ENCODE measurements at places on chromosomes 2 and 18.

- peak; percentile 96 for DNase-seq
Measured at GRCh38 chr2:19801367-19802080, 100.3 kb downstream of the TTC32 start.

DNA sequence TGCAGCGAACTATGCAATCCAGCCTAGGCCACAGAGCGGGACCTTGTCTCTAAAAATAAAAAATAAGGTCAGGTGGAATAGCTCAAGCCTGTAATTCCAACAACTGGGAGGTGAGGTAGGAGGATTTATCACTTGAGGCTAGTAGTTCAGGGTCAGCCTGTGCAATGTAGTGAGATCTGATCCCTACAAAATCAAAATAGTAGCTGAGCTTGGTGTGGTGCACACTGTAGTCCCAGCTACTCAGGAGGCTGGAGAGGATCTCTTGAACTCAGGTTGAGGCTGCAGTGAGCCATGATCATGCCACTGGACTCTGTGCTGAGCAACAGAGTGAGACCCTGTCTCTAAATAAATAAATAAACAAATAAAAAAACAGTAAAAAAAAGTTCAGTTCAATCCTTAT, 5.7 kb downstream of the MBD5 start:
- DNase-seq, result no peak

DNA sequence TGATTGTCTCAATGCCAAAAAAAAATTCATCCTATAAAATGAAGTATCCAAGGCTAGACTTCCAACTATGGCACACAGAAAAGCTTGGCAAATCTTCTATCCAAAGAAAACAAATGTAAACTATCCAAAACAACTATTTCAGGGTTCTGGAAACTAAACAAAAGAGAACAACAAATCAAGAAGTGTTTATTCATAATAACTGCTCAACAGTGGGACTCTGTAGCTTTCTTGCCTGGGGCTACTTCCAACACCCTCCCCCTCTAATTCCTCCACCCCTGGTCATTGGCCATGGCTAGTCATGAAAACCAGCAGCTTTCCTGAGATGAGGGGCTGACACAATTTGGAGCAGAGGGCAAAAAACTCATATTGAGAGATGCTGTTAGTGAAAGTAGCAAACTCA, 107.0 kb downstream of the EXOC6B start:
- DNase-seq, result no peak

GRCh38 chr2:97849881-97850528, 136.6 kb downstream of the ZAP70 start:
- DNase-seq, result peak; percentile 46

GRCh38 chr2:149466635-149467034, 120.9 kb downstream of the MMADHC start:
- no peak for DNase-seq

DNA sequence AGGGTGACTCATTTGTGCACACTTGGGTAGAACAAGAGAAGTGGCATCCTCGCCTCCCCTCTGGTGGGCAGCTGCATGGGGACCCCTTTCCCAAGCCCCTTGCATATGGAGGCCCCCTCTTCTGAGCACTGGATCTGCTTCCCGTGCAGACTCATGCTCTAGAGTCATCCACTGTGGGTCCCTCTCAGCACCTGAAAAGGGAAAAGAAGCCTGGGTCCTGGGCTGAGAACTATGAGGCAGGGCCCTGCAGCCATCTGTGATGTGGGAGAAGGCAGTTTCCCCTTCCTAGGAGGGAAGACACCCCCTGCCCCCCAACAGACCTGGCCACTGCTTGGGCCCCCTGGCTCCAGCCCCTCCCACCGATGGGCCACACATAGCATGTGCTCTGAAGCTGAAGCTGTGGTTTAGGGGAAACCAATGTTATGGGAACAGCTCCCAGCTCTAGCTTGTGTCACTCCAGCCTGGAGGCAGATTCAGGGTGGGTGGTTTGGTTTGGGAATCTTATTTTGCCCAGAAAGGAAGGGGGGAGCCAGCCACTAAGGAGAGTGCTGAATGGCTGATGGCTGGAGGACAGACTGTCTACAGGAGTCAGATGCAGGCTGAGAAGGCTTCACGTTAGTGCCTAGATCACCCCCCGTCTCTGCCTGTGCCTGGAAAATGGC, 172.8 kb downstream of the GLI2 start:
- peak; percentile 42 for DNase-seq

GRCh38 chr2:179050755-179051154, 818 bp upstream of the CCDC141 start:
- DNase-seq, result no peak

DNA sequence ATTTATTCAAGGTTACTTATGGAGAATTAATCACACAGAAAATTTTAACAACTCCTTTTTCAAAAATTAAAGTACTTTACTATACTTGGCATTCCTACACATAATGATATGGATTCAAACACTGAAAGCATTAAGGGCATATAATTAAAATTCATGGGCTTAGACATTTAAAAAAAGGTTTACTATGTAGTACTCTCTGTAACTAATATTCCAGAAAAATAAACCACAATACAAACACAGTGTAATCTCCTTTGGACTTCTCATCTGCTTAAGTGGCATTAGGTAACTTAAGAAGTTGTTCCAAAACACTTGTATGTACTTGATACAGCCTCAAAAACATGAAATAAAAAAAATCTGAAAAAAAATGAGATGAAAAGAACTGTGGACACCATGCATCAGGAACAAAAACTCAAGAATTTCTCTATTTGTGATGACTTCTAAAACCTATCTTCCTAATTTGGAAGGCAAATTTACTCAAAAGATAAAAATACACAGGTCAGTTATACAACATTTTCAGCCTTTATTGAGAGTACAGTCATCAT, 21.0 kb downstream of the C1D start:
- no peak for DNase-seq

GRCh38 chr2:156812496-156812895, 376.3 kb downstream of the GPD2 start:
- DNase-seq, result no peak

GRCh38 chr2:220334871-220335590, 707.6 kb downstream of the SLC4A3 start:
- peak; percentile 12 for DNase-seq

DNA sequence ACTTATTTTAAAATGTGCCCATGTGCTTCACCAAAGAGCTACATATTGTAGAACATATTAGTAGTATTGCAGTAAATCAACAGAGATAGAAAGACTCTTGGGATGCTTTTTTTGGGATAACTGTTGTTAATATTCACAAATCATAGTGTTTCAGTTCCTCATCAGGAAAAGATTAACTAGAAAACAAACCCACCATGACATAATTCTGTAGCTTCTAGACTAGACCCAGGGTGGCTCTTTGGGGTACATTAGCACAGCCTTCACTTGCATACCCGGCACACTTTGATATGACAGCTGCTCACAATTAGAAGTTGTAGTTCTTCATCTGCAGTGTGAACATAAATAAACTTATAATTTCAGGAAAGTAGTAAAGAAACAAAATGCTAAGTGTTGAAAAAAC, 154.2 kb downstream of the ATP9B start:
- no peak for DNase-seq

DNA sequence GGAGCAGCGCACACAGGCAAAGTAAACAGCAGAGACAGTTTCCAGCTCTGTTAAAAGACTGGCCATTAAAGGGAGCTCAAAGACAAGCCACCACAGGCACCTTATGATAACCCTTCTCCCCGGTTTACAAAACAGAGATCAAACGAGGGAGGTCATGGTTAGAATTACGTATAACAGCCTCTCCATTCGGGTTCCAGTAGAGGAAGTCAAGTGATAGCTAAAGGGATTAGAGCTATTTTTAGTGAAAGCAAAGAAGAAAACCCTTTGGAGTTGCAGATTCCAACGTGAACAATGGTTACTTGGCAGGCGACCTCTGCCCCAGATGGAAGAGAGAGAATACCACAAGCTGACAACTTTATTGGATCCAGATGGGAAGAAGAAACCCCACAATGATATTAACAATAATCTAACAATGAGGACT, 31.2 kb upstream of the EDAR start:
- DNase-seq, result peak; percentile 10

- DNase-seq, result peak; percentile 29
Measured at GRCh38 chr2:27378096-27378808, 2.3 kb downstream of the ZNF513 start.

DNA sequence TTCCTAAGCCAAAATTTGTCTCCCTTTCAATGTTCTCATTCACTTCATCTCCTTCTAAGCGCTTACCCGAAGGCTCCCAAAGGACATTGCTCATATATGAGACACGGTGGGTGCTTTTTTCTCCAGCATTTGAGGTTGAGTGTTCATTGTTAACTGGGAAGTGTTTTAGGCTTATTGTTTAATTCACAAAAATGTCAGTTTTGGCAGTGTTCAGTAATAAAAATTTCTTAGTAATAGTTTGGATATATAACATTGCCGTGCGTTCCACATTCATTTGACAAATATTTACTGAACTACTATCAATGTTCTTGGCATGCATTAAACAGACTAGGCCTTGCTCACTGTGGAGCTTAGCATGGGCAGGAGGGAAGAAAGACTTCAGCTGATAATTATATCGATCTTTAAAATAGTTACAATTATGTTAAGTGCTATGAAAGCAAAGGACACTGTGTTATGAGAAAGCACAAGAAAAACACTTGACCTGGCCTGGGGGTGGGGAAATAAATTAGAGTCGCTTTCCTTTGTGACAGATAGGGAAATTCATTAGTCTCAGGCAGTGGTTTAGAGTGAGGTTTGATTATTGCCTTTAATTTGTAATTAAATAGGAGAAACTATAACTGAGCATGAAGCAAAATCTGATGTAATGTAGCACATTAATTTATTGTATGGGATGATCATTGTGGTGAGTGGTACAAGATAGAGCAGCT, 82.2 kb upstream of the DOCK10 start:
- DNase-seq, result no peak

- peak; percentile 74 for DNase-seq
Measured at GRCh38 chr2:177753682-177754491, 318.7 kb downstream of the PDE11A start.

GRCh38 chr18:55214969-55215368, 255.7 kb upstream of the CCDC68 start:
- DNase-seq, result no peak

DNA sequence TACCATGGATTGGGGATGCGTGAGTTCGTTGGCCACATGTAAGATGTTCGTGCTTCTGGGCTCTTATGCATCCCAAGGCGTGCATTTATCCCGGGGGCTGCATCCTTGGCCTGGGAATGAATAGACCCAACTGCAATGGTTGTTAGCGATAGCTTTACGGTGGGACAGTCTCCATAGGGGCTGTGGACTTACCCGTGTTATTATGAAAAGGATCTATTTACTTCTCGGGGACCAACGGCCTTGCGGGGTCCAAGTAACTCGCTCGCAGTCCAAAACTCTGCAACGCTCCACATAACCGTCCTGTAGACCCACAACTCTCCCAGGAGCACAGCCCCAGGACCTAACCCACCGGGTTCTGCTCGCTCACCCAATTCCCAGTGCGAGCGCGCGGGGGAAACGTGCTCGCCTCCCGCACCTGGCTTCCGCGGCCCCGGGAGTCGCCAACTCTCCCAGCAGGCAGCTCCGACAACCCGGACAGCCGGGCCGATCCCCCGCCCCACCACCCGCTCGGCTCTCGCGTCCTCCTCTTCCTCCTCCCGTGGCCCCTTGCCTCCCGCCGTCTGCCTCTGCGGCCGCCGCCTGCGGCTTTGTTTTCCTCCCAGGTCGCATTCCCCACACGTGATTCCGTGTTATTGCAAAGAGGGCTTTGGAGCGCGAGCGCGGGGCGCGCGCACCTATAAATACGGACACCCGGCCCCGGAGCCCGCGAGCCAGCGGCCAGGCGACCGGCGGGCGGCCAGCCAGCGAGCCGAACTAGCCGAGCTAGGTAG, at the start of gene CABLES1:
CABLES1 (plus strand) TSS at position 706 of the 770 bp plus-strand sequence. CDS start 278 bp downstream, outside the sequence.
- DNase-seq, result peak; percentile 62

- DNase-seq, result peak; percentile 91
Measured at GRCh38 chr2:25043241-25043867, 1.5 kb downstream of the EFR3B start.

DNA sequence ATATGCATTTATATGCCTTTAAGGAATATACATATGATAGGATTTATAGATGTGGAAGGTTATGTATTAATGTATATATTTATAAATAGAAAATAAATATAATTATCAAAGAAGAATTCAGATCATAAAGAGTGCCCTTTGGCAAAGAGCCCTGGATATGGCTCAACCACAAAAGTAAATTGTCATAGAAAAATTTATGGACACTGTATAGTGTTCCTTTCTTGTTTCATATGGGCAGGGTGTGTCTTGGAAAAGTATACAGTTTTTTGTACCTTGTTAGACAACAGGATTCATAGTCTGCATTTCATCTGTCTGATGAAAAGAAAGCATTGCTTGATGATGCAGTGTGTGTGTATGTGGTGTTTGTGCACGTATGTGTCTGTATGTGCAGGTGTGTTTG, 2.9 kb downstream of the UGT1A7 start:
- no peak for DNase-seq

- no peak for DNase-seq
Measured at GRCh38 chr2:23488584-23488983, 103.6 kb downstream of the KLHL29 start.

DNA sequence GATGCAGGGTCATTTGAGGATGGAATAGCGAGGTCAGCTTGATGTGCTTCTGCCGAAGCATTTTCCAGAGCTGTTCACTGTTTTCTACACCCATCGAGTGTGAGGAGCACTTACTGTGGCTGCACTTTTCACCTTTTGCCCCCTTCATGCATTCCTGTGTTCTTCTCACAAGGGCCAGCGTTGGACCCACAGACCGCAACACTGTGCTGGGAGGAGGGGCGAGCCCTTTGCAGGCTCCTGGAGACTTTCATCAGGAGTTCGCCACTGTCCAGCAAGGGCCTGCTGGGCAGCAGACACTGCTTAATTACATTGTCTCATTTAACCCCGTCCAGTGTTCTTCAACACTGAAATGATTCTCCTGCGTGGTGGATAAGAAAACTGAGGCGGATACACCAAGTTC, 29.9 kb downstream of the CYP26B1 start:
- DNase-seq, result no peak

DNA sequence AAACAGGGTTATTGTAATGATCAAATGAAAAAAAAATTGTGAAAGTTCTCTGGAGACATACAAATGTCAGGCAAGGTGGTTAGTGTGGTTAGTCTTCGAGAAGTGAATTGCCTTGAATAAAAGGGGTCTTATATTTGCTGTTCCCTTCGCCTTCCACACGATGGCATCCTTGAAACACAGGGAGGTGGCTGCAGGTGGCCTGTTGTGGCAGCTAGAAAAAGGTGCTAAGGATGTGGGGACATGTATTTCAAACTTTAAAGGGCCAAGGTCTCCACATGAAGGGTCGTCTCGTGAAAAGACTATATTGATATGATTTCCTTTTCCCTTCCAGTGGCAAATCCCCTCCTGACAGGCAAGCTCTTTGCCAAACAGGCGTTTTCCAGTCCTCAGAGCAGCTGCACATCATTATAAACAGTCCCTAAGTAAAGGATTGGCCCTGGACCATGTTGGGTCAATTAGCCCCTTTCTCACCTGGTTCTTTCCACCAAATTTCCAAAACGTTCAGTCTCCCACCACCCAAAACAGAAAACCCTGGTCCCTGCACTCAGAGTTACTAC, 68.5 kb downstream of the COPS8 start:
- DNase-seq, result peak; percentile 78

Measured in ELR (cell line).